ENCODE measurements at places on chromosomes 13 and 19. TPM values are rescaled to one million over a fixed set of nuclear protein-coding genes. Genes with fewer than 3 reads are reported as not detected.

DNA sequence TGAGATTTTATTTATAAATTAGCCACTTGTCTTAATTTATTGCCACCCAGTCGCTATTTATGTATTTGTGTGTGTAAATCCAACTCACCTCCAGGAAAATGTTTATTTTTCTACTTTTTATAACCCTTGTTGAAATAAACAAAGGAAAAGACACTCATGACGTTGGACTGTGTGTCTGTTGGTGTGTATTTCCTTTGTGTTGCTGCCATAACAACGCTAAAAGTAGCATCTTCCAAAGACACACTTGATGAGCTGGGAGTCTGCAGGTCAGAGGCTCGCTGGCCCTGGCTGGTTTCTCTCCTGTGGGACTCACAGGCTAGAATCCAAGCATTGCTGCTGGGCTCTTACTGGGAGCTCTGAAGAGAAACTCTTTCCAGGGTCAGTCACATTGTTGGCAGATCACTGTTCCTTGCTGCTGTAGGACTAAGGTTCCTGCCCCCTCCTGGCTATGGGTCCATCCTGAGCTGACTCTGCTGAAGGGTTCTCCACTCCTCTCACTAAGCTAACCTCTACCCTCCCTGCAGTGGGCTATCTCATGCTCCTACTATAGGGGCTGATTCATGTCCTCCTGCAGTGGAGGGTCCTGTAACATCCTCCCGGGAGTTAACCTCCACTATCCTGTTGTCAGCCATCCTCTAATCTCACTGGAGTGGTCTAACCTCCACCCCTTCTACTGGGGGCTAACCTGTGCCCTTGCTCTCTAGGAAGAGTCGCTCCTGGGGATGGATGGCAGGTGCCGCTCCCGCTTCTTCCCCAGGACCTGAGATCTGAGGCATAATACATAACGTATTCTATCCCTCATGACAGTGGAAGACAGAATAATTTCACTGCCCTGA, 2.1 kb downstream of the IFNL2 start:
- DNase-seq = no peak

DNA sequence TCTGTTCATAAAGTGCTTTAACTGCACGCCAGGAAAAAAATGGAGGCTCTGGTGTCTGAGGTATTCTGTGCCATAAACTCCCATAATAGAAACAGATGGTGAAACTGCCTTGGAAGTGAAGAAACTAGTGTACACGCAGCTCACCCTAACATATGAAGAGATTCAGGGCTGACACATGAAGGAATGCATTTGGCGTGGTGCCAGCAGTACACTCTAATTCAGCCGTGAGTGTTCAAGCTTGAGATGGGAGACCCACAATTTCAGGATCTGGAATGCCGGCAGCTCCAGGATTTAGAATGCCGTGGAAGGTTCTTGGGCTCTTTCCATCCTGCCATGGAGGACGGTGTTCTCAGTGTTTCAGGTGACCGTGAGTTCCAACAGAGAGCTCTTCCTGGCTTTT, 478.4 kb downstream of the TSHZ3 start:
- DNase-seq = peak; percentile 16

DNA sequence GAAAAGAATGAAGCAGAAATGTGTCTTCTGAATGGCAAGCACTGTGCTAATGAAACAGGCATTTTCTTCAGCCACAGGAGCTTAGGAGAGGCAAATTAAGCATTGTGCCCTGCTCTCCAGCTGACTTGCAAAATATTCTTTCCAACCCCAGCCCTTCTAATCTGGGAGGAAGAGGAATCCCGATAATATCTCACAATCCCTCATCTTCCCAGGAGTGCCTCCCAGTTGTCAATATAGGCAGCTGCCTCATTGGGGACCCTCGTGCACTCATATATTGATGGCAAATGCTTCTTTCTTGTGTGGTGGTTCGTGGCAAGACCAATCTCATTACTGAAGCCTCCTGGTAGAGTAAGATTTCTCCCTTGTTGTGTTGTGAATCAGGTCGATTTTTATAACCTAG, 299.0 kb downstream of the COG6 start:
- DNase-seq = no peak

DNA sequence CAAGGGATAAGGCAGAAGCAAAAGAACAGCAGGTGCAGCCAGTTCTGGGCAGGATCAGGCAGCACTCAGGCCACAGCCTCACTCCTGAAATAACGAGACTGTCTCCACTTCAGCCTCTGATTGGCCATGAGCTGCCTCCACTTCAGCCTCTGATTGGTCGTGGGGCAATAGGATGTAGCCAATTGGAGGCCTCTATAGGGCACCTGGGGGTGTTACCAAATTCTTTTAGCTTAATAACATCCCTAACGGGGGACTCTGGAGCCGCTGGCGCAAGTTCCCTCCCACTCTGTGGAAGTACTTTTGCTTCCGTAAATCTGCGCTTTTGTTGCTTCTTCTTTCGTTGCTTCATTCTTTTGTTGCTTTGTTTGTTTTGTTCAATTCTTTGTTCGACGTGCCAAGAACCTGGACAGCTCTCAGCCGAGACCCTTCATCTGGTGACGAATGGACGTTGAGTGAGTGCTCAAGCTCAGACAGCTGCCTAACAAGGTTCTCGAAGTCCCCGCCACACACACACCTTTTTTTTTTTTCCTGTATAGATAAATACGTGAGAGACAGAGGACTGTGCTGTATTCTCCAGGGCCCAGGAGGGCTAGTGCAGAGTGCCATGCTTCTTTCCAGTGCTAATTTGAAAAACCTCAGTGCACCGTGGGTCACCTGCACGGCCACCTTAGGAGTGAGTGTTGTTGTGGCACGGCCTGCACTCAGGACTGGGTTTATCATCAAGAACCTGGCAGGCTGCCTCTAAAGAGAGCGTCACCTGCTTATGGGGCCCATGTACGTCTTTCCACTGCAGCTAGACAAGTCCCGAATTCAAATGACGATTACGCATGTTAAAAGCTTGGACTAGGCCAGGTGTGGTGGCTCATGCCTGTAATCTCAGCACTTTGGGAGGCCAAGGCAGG, 32.0 kb upstream of the TUBGCP3 start:
- DNase-seq = no peak

DNA sequence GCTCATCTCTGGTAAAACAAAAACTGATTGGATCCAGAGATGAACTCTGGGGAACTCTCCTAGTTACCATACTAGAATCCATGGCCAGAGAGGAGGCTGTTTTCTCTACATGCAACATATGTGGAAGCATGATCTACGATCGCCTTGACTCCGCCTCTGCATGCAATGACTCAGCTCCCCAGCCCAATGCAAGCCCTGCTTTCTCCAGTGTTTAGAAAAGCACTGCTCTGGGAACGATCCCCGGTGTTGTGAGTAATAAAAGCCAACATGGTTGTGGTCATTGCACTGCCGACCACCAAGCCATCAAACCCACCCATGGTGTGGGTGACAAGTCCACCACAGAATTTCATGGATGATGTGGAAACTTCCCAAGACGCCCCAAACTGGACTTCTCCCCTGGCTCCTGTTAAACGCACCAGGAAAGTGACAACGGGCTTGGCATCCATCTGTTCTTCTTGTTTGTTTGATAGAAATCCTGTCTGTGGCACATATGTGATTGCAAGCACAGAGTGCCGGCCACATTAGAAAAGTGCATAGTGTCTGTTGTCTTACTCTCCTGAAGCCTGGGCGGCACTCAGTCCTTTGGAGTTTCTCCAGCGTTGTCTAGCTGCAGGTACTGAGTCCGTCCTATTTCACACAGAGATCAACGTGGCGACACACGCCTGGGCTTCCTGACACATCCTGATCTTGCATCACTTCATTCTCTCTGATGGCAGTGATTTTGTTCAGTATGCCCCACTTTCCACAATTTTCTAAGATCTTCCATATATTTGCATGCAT, 36.4 kb upstream of the VSTM2B start:
- no peak for DNase-seq

The FXYD7 gene
- total RNA-seq = not detected

Data from H4 (cell line).